ENCODE measurements at places on chromosomes 1 and 21.

GRCh38 chr1:154840269-154841176 lies 29.6 kb downstream of the KCNN3 start:
- DNase-seq, result no peak

DNA sequence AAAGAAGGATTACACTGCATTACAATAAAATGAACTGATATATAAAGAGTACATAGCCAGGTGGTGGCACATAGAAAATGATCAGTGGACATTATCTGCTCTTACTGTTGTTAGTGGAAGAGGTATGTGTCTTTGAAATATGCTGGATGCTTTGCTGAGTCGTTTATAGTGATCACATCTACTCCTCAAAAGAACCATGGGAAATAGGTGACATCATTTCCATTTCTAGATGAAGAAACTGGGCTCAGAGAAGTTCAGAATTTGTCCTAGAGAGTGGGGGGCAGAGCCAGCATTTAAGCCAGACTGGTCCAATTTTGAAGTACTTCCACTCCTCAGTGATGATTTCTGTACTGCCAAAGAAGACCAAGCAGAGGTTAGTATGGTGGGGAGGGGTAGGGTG lies 34.0 kb upstream of the BACH1 start:
- no peak for DNase-seq

DNA sequence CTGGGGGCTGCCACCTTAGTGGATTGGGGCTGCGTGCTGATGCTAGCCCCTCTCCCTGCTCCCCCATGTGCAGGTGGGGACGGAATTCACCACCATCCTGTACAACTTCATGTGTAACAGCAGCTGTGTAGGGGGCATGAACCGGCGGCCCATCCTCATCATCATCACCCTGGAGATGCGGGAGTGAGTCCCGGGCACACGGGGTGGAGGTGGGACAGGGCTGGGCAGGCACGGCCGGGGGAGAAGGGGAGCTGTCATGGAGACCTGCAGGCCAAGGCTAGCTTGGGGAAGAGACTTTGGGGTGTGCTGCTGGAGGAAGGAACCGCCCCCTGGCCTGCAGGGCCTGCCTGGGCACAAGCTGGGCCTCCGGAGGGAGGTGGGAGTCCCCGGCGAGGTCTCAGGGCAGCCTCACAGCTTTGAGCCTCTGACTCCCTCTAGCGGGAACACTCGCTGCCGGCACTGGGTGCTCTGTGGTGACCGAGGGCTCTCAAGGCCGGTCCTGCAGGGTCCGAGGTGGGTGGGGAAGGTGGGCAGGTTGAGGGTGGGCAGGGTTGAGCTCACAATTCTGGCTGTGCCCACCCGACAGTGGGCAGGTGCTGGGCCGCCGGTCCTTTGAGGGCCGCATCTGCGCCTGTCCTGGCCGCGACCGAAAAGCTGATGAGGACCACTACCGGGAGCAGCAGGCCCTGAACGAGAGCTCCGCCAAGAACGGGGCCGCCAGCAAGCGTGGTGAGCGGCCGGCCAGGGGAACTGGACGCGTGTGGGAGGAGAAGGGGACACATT lies 25.0 kb upstream of the CCDC27 start:
- DNase-seq, result no peak

DNA sequence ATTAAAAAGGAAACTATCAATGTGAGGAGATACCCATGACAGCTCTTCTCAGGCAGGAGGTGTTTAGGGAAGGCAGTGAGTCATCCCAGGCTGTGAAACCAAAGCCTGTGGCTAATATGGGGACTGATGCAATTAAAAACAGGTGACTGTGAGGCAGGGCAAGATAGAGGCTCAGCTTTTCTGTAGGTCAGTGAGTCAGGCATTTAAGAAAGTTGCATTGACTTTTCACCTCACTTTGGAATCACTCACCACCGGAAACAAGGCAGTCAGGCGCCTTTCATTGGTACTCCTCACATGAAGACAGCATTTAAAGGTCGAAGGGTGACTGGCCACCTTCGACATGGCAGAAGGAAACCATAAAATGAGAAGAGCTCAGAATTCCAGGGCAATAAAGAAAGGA lies 54.5 kb downstream of the PAPPA2 start:
- DNase-seq, result no peak

DNA sequence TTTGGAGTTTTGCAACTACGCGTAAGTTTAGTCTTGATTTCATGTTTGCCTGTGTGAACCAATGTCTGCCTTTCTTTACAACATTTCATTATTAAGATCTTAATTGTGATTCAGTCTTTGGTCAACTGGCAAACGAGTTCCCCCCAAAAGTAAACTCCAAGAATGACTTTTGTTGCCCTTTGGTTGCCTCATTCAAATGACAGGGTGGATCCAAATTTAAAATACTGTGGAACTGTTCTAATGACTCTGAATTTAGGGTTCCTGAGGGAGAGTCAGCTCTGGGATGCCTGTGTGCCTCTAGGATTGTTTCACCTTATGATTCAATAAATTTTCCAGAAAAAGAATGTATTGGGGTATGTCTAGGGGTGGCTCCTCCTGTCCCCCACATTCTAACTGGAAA lies 105.3 kb downstream of the KCNN3 start:
- no peak for DNase-seq

- DNase-seq, result no peak
Measured at GRCh38 chr1:29254346-29254745, 18.0 kb downstream of the PTPRU start.

DNA sequence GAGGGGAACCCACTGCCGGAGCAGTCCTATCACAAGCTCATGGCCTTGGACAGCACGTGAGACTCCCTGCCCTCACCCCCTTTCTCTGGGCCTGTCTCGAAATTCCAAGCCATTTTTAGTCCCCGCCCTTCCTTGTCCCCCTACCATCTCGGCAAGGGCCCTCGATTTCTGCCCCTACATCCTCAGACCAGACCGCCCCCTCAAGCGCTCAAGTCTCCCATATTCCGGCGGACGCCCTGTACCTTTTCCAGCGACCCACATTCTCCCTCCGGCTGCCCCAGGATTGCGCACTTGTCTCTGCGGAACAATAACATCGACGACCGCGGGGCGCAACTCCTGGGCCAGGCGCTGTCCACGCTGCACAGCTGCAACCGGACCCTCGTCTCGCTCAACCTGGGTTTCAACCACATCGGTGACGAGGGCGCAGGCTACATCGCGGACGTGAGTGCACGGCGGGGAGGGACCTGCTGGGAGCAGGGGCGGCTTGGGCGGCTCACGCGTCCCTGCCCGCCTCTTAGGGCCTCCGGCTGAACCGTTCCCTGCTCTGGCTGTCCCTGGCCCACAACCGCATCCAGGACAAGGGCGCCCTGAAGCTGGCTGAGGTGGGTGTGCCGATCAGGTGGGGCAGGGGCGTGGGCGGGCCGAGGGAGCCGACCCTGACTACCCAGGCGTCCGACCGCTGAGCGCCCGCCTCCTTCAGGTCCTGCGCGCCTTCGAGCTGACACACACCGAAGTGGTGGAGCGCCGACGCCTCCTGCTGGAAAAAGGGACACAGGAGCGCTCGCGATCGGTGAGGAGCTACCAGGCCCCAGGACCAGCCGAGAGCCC lies 7.0 kb downstream of the LRRC71 start:
- no peak for DNase-seq

- DNase-seq, result no peak
Measured at GRCh38 chr21:41802684-41803083, 35.8 kb upstream of the RIPK4 start.

GRCh38 chr1:178551307-178551706 lies 38.4 kb downstream of the TEX35 start:
- no peak for DNase-seq

DNA sequence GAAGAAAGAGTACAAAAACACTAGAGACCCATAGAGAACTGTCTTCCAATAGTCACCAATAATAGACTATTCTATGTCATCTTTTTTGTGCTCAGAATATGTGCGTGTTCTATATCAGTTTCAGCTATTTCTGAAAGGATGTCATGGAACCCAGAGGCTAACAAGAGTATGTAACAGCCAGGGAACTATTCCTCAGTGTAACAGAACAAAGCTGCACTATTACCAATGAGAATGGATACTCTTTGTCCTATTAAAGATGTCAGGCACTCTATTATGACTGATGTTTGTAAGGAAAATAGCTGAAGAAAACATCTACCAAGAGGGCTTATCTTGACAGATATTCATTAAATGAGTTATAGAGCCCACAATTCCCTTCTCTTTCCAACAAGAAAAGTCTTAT lies 8.6 kb upstream of the LRRC8C start:
- no peak for DNase-seq

DNA sequence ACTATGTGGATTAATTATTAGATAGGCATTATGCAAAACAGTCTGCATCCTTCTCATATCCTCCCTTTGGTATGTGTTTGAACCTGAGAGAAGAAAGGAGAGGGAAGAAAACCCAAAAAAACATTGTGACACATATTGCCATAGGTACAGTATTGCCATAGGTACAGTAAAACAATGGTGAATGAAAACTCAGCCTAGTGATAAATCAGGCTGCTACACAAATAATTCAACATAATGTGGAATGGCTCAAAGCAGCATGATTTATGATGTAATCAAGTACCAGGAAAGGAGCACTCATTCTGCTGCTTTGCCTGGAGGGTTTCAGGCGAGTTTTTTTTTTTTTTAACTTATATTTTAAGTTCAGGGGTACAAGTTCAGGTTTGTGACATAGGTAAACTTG lies 213.9 kb upstream of the LYPLAL1 start:
- no peak for DNase-seq

GRCh38 chr1:198927129-198927528 lies 288.3 kb downstream of the PTPRC start:
- DNase-seq, result no peak

GRCh38 chr1:95207223-95207935 lies 26.6 kb upstream of the RWDD3 start:
- DNase-seq, result no peak

- no peak for DNase-seq
Measured at GRCh38 chr1:23718482-23718881, 24.8 kb upstream of the ELOA start.

DNA sequence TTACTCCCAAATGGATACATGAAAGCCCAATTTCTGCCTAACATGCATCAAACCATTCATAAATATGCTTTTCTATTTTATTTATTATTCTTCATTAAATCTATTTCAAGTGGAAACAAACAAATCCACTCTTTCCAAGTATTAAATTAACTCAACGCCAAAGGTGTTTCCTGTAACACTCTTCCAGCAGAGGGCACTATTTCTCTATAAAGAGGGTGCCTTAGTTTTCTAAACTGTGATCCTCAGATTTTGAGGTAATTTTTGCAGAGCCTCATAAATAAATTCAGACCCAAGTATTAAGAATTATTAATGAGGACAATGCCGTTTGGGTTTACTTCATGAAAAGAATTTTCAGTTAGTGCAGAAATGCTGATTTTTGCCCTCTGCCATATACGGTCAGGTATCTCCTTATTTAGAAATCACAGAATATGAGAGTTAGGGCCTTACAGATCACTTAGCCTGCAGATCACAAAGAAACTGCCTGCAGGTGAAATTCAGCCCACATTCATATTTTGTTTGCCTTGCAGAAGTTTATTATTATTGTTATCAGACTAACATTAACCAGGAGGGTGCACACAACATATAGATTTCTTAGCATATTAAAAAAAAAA lies 40.1 kb upstream of the MYSM1 start:
- DNase-seq, result peak; percentile 9

DNA sequence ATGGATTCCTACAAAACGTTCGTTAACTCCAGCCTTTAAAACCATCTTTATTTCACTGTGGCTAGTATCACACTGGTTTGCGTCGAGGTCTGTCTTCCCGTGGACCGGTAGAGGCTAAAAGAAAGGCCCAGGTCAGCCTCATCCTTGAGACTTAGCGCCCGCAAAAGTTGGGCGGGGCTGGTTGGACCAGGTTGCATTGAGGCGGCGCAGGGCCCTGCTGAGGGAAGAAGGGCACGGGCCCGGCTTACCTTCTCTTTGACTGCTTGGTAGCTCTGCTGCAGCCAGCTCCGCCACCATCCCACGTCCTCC lies 455 bp downstream of the BSDC1 start:
- no peak for DNase-seq

GRCh38 chr1:6003568-6004411 lies 11.6 kb upstream of the NPHP4 start:
- peak; percentile 69 for DNase-seq

Data from NCI-H1436 treated with DMSO at 0.1 percent for 48 hours (cell line).